ENCODE measurements at places on chromosomes 7 and 10.

DNA sequence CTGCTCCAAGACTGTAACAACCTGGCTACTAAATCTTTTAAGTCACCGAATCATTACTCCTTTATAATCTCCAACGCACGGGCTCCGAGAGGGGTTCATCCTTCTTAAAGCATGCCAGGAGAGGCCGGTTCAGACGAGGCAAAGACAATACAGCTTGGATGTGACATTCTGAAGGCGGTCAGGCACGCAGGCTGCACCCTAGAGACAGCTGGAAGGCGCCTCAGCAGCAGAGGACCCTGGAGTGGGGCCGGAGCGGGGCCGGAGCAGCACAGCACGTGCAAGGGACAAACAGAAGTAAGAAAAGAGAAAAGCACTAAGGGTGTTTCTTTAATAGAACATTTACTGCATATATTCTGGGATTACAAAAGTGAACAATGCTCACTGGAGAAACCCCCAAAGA, 97.8 kb upstream of the PPP2R2D start:
- DNase-seq: no peak

GRCh38 chr10:131723297-131724168, 177.3 kb upstream of the PPP2R2D start:
- no peak for DNase-seq

DNA sequence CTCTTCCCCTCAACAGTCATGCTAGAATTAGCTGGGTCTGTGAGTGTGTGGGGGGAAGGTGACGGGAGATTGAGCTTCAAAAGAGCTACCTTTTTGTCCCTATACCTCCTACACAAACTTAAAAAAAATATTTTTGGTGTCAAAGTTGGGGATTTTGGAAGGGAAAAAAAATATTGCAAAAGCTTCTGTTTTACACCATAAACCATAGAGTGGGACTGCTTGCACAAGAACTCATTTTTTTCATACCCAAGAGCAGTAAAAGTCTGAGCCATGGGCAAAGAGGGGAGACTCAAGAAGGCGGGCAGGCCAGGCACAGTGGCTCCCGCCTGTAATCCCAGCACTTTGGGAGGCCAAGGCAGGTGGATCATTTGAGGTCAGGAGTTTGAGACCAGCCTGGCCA, 9.4 kb upstream of the ZDHHC4 start:
- DNase-seq: no peak

DNA sequence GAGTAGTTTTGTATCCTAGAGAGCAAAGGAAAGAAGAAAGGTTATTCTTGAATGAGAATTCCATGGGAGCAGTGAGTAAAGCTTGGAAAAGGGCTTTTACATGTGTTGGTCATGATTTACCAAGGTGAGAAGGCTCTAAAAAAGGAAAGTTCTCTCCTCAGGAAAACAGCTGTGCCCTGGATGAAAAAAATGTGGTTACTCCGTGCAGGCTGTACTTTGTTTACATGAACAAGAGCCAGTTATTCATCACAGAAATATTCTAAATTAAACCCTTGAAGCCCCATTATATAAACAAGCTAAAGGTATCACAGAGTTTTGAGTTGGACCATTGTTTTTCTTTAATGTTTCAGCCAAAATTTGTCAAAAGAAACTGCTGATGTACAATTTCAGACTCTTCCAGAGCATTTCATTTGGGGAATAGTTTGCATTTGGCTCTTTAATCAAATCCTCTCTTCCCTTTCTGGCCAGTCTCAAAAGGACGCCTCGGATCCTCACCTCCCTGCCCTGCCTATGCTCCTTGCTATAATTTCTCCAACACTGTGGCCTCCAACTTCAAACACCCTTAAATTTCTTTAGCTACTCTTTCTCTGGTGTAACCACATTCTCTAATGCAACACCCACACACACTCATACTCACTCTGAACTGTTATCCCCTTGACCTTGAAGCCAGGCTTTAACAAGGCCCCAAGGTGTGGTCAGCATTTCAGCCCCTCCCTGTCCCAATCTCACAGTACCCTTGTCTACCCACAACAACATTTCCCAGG, 47.4 kb downstream of the AFAP1L2 start:
- no peak for DNase-seq

DNA sequence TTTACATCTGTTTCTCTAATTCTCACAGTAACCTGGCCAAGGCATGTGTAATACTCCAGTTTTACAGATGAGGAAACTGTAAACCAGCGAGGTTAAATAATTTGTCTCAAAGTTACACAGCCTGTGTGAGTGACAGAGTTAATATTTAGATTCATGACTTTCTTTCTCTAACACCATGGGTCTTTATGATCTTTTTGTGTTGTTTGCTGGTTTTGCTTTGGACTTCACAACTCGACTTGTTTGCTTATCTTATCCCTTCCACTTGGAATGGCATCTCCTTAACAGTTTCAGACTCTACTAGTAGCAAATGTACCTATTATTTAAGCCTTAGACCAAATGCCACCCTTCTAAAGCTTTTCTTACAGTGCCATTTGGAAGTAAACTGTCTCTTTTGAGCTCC, 34.4 kb downstream of the MXI1 start:
- no peak for DNase-seq

- no peak for DNase-seq
These were observed 1005.8 kb downstream of the GATA3 start for GRCh38 chr10:9060314-9060713.

DNA sequence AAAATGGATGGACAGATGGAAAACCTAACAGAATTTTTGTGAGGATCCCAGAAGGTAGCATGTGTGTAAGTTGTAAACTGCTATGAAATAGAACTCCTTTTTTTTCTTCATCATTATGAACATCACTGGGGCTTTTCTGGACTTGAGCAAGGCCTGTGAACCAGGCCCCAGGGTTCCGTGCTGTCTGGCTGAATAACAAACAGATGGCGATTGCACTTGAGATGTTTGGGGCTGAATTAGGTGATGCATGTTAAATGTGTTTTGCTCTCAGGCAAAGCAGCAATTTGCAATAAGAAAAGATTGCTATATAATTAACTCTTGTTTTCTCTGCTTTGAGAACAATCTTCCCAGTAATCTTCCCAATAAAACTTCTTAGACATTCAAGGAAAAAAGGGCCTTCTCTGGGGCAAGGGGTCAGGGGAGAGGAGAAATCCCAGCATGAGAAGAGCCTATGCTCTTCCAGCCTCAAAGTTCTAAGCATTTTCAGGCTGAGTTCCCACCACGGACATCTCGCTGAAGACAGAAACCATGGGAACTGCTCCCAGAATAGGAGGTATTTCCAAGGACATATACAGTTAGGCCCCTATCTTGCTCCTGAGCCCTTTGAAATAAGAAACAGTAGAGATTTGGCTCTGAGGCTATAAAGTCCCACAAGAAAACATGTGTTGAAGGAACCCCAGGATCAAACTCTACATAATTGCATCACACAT, 98.7 kb downstream of the ITIH5 start:
- DNase-seq: no peak

- DNase-seq: no peak
These were observed 33.1 kb upstream of the EFCAB10 start for GRCh38 chr7:105614341-105614840.

GRCh38 chr10:88933564-88933963, 19.0 kb downstream of the ACTA2 start:
- no peak for DNase-seq
